ENCODE measurements at places on chromosomes 6 and 20.

- DNase-seq = no peak
Measured at GRCh38 chr6:80366714-80367113, 260.2 kb downstream of the BCKDHB start.

DNA sequence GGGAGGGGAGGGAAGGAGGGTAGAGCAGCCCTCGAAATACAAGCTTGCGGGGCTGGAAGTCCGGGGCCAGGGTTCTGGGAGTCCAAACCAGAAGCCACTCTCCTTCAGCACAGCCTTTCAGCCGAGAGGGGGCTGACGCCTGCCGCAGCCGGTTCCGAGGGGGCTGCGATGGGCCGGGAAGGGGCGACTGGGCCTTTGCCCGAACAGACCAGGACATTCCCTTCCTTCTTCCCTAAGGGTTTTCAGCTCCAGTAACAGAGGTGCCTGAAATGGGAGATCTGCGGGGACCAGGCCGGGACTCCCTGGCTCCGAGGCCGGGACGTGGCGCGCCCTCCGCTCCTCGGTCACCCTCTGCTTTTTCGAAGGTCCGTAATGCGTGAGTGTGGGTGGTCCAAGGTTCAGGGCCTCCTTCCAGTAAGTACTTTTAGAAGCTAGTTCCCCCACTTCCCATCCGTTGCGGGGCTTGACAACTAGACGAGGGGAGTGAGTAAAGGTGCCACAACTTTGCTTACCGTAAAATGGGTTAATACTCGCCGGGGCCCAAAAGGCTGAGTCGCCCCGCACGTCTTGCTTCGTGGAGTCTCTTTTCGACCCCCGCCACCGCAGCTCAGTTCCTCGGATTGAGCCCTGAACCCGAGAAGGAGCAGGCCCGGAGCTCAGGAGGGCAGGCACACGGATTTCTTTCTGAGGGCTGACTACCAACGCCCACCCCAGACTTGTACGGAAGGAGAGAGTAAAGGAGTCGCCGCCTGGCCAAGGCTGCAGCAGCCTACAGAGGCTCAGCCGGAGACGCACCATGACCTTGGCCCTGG lies 2.9 kb upstream of the OLIG3 start:
- DNase-seq = no peak

- no peak for DNase-seq
Measured at GRCh38 chr20:58019850-58020625, 208.4 kb downstream of the ANKRD60 start.

DNA sequence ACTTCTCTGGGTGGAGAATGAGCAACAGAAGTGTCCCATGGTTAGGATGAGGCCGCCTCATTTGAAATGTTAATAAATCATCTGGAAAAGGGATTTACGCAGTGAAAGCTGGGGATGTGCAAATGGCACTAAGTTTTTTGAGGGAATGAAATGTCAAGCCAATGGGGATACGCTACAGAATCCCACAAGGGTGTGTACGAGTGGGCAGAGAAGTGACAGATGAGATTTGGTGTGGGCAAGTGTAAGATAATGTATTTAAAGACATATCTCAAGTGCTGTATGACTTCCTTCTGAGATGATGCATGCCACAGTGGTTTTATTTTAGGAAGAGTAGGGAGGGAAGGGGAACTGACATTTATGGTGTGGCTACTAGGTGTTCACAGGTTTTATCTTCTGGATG lies 100.6 kb downstream of the LRFN2 start:
- DNase-seq = no peak

DNA sequence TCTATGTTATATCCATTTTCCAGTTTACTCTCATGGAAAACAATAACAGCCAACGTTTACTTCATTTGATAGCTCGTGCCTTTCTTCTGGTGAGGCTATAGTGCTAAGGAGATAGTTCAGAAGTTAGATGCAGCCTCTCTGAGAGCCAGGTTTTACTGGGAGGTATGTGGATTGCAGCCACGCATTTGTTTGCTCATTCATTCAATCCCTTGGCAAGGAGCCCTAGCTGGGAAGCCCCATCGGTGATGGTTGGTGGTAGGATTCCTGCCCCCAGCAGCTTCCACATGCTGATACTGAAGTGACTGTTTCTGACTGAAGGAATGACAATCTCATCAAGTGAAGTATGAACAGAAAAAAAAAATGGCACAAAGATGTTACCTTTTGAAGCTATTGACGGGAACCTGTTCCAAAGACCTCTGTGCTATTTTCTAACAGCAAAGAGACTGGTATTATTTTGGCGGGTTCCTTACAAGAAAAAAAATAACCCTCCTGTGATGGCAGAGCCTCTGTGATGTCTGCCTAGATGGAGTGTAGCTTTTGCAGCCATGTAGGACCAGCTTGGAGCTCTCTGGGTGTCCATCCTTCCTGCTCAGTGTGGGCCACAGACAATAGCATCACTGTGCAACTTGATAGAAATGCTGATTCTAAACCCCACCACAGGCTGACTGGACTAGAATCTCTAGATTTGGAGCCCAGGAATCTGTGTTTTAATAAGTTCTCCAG lies 30.6 kb downstream of the SNAP25 start:
- no peak for DNase-seq

- no peak for DNase-seq
Measured at GRCh38 chr6:134537146-134537555, 219.2 kb upstream of the SGK1 start.

DNA sequence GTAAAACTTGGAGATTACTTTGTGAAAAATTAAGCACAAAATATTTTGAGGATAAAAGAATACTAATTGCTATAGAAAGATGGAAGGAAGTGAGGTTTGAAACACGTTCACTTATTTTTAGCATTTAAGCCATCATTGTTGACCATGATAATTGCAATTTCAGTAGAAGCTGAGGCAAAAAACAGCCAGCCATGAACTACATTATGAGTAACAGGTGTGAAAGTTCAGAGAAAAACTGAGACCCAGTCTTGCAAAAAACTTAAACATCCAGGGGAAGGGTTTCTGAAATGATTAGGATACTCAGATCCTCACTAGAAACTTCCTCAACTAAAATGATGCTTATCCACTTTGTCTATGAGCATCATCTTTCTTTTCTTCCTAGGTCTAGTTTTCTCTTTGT lies 619.4 kb downstream of the PHF3 start:
- no peak for DNase-seq

DNA sequence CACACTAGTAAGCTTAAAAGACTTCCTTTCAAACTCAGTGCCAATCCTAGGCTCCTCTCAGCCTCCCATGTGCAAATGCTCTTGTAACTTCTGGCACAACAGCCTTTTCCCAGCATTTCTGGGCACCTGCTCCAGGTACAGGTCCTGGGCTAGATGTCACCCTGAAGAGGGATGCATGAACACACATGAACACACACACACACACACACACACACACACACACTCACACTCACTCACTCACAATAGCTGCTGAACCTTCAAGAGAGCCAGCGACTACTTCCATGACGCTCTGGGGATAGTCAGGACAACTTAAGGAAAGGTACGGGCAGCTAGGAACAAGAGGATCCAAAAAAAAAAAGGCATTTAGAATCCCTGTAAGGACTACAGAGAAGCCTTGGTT lies 122.8 kb downstream of the INSM1 start:
- no peak for DNase-seq

- no peak for DNase-seq
Measured at GRCh38 chr6:1535295-1535694, 74.4 kb upstream of the FOXC1 start.

DNA sequence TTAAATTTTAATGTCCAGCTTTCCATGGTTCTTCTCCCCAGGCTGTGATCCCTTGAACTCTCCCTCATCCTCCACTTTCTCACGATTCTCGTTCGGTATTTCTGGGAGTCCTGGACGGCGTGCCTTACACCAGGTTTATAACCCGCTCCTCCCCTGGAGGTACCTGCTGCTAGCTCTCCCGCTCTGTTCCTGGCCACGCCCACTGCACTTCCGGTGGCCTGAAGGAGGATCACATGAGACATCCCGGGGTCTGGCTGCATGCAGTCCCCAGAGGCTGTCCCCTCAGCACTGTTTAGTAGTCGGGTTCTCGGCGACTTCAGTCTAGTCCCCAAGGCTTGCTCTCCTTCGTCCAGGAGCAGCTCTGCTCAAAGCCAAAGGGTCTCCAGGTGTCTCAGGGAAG lies 28.4 kb upstream of the GCLC start:
- DNase-seq = no peak

DNA sequence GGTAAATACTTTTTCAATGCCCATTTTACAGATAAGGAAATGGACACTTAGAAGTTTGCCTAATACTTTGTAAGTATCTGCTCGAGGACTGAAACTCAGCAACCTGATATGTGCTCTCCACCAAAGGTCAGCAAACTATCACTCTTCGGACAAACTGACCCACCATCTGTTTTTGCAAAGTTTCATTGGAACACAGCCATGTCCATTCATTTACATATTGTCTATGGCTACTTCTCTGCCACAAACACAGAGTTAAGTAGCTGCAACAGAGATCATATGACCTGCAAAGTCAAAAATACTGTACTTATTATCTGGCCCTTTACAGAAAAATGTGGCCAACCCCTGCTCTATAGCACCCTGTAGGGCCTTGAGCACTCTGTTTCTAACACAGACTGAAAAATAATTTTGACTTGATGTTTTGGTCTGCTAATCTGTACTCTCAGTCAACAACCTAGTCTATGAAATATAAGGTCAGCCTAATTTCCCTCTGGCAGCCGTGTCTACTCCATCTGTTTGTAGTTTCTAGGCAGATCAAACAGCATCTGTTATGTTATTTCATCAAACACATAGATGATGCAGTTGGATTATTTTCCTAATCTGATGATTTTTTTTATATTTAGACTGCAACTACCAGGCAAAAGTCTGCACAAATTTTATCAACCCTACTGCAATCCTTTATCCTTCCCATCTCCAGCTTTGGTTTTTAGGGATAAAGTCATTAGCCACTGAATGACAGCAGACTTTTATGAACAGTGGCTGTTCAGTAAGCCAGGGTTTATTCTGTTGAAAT lies 41.4 kb upstream of the BEND6 start:
- DNase-seq = no peak

GRCh38 chr6:144897441-144897921 lies 612.3 kb downstream of the UTRN start:
- no peak for DNase-seq

- DNase-seq = no peak
Measured at GRCh38 chr20:15564981-15565380, 1008.3 kb downstream of the KIF16B start.

DNA sequence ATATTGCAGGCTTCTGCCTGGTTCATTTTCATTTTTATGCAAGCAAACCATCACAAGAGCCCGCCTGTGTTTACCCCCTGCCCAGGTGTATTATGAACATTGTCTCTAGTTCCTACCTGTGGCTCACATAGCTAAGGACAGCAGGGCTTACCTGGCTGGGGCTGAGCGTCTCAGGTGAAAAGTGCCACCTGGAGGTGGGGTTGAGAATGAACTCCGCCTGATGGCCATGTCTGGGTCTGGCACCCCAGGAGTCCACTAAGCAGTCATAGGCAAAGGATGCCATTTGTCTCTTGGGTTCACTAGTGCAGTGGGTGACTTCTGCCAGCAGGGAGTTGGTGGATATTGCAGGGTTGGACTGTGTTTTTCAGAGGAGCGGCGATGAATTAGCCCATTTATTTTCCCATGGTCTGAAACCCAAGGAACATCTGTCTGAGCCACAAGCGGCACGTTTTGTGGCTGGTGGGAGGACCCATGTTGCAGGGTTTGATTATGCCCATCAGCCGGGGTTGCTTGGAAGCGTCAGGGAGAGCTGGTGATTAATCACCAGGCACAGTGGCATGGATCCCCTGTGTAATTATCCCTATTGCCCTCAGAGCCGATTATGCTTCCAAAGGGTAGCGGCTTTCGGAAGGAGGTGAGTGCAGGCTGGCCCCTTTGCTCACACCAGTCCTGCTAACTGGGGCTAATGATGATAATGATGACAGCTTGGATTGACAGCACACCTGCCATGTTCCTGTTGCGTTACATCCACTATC lies 92.1 kb downstream of the CDH26 start:
- no peak for DNase-seq

GRCh38 chr6:149125309-149125708 lies 192.2 kb upstream of the TAB2 start:
- no peak for DNase-seq

- no peak for DNase-seq
Measured at GRCh38 chr20:49970498-49970897, 12.3 kb upstream of the SNAI1 start.

- no peak for DNase-seq
Measured at GRCh38 chr6:701700-702479, 9.0 kb upstream of the EXOC2 start.
